AG10803 (cell line): ENCODE measurements at places on chromosomes 6 and 20.

- DNase-seq = no peak
These were observed 313.8 kb downstream of the SYNE1 start for GRCh38 chr6:152323376-152323775.

- peak; percentile 48 for DNase-seq
These were observed 10.1 kb upstream of the NHSL1 start for GRCh38 chr6:138509371-138509770.

DNA sequence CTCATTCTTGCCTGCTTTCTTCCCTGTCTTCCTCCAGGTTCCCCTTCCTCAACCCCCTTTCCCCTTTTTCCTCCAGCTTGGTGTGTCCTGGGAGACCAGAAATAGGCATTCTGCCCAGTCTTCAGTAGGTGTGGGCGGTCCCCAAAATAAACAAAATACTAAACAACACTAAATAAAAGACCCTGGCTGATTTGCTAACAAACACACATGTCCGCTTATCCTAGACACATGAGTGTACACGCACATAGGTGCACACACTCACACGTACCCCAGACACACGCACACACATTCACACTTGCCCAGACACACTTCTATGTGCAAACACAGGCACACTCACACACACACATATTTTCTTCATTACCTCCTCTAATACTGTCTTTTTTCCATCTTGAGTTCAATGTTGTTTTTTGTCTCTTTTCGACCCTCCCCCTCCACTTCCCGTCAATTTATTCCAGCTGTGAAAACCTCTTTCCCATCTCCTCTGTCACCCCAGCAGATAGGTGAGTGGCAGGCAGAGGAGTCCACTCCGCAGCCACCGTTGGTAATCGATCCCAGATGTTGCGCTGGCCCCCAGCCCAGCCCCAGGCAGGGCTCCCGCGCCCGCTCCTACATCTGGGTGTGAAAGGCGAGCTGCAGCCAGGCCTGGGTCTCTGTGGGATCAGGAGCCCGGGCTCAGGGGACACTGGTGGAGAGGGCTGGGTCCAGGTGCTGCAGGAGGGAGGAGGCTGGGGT, 56.9 kb upstream of the FOXP4 start:
- peak; percentile 60 for DNase-seq

GRCh38 chr6:29750709-29751108, 27.5 kb downstream of the HLA-F start:
- DNase-seq = no peak

DNA sequence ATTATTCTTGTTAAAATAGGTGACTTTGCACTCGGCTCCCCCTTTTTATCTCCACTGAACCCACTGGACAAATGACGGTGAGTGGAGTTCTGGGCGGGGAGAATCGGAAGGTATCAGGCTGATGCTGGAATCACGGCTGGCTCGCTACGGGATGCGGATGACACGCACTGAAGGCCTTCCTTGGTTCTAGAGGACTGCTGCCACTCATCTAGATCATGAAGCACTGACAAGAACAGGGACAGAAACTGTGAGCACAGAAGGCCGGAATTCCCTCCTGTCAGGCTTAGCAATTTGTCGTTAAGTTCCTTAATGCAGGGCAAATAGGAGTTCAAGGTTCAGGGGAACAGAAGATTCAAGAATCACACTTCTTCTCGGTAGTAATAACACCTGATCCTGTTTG, 89.9 kb upstream of the MPC1 start:
- no peak for DNase-seq

GRCh38 chr6:31829633-31830283, 2.2 kb downstream of the HSPA1B start:
- DNase-seq = peak; percentile 51

- DNase-seq = no peak
These were observed 188.9 kb downstream of the TTLL2 start for GRCh38 chr6:167513778-167514177.

DNA sequence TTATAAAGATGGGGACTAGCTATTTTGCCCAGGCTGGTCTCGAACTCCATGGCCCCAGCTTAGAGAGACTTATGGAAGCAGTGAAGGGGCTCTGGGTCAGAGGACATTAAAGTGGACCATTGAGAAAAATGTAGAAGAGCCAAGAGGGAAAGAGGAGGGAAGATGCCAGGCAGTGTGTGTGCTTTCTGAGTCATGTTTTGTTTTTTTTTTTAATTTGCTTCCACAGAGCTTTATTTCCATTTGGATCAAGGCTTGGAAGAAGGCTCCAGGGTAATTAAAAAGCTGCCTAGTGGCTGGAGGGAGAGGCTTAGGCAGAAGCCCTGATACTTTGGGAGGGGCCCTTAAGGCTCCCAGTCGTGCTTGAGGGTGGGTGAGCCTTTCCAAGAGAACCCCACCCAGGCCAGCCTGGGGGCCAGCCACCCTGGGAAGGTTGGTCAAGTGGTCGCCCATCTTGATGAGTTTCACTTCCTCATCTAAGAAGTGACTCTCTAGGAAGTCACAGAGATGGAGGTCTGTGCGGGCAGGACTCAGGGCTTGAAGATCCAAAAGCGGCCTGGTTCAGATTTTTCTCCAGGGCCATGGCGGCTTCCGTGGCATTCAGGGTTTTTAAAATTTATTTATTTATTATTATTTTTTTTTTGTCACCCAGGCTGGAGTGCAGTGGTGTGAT, 3.0 kb upstream of the ZNF335 start:
- DNase-seq = no peak

DNA sequence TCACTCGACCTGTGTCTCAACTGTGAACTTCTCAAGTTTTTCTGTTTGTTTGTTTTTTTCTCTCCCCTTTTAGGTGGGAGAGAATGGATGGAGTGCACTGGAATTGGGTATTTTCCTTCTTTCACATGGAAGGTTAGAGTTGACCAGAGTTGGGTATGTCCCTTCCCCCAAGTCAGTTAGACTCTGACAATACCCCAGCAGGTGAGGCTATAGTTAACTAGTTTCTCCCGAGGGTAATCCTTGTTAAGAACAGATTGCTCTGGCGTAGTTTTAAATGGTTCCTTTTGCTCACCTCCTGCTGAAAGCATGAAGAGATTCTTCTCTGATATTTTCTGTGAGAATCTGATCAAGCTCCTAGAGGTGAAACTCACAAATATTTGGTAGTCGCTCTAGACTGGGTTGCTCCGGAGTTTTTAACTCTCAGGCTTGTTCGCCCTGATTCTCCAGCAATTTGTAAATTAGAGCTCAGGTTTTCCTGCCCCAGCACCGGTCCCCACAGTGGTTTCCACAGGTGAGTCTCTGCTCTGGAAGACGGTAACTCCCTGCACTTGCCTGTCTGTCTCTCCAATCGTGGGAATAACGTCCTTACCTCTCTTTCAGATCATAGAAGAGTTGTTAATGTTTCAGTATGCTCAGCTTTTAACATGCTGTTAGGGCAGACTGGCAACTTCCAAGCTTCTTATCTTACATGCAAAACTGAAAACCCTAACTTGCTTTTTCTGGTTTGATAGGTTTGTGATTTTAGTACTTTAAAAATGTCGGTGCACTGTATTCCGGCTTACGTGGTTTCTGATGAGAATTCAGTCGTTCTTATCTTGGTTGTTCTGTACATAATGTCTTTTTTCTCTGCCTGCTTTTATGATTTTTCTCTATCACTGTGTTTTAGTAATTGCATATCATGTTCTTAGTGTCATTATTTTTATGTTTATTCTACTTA, 111.2 kb upstream of the HIVEP1 start:
- DNase-seq = no peak
